ENCODE measurements at places on chromosomes 13 and 19.

- DNase-seq = no peak
These were observed 91.8 kb upstream of the TSC22D1 start for GRCh38 chr13:44667943-44668342.

GRCh38 chr13:105643966-105644365, 891.5 kb downstream of the EFNB2 start:
- DNase-seq = no peak

- DNase-seq = no peak
These were observed 9.7 kb downstream of the PRKACA start for GRCh38 chr19:14107581-14108461.

DNA sequence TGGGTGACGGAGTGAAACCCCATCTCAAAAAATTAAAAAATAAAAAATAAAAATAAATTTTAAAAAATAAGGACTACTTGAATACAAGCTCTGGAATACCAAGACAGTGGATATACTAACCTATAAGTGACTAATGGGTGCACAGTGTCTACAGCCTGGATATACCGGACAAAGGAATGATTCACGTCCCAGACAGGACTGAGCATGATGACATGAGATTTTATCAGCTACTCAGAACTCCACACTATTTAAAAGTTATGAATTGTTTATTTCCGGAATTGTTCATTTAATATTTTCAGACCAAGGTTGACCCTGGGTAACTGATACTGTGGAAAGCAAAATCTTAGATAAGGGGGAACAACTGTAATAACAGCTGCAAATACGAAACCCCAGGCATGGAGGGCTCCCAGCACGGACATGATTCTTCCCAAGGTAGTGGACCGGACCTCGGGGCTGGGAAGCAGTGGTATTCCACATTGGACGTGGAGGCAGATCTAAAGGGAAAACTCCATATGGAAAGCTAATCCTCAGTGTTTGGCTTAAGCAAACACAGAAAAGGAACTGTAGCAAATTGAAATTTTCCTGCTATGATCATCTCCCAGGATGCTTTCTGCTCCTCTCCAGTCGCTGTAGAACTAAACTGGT, 102.6 kb upstream of the TSHZ3 start:
- no peak for DNase-seq

DNA sequence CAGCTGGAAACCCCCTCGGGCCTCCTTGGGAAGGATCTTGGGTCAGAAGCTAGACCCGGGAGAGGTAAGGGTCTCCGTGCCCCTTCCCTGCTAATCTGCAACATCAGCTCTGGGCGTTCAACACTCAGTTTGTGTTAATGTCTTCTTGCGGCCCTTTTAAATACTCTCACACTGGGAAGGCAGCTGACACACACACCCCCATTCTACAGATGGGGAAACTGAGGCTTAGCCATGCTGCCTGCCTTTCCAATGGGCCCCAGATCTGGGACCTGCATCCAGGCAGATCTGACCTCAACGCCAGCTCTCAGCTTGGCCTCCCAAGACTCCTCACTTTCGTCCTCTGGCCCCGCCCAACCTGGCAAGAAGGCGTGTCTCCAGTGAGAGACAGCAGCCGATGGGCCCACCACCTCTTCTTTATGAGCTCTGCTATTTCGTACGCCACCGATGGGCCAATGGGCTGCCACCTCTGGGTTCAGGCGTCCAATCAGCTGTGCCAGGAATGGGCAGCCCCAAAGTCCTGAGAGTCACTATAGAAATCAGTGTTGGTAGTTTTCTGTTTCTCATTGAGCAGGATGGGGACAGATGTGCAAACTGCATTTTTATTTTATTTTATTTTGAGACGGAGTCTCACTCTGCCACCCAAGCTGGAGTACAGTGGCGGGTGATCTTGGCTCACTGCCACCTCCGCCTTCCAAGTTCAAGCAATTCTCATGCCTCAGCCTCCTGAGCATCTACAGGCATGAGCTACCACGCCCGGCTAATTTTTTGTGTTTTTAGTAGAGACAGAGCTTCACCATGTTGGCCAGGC, 43.8 kb downstream of the DNM2 start:
- DNase-seq = no peak

GRCh38 chr19:4297901-4298809, 4.0 kb downstream of the TMIGD2 start:
- no peak for DNase-seq

GRCh38 chr19:13866463-13867046, 10.4 kb upstream of the NANOS3 start:
- DNase-seq = no peak

GRCh38 chr13:114079601-114080536, 52.6 kb downstream of the RASA3 start:
- no peak for DNase-seq

- no peak for DNase-seq
These were observed 55.4 kb downstream of the KDM4B start for GRCh38 chr19:5024282-5024681.

DNA sequence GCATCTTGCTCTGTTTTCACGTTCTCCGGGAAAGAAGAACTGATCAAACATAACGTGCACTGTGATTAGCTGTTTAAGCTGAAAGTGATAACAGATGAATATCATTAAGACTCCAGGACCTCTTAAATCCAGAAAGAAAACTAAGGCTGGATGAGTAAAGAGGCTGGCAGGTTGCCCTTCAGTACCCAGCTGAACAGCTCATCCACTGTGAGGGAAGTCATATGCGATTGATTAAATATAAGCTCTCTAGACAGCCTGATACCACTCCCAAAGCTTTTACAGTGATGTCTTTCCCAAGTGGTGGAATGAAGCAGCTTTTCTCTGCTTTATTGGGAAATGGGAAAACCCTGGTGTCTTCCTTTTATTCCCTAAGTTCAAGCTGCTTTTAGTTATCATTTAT, 116.9 kb downstream of the EFNB2 start:
- DNase-seq = no peak

DNA sequence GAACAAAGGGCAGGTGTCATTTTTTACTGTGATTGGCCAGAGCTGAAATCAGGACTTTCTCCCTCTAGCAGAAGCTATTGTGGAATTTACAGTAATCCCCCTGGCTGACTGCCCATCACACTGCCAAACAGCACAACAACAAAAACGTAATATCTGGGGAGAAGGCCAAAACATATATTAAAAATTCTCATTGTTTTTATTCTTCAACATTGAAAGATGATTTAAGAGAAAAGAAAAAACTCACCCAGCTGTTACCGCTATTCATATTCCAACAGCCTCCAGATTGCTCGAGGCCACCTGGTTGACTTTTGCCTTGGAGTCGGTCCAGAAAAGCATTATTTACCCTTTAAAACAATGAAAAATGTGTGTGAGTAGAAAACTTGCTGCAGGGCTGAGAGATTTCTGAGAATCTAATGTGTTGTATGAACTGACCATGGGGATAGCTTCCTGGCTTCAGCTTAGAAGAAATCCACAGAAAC, 97.2 kb downstream of the EPSTI1 start:
- peak; percentile 57 for DNase-seq

DNA sequence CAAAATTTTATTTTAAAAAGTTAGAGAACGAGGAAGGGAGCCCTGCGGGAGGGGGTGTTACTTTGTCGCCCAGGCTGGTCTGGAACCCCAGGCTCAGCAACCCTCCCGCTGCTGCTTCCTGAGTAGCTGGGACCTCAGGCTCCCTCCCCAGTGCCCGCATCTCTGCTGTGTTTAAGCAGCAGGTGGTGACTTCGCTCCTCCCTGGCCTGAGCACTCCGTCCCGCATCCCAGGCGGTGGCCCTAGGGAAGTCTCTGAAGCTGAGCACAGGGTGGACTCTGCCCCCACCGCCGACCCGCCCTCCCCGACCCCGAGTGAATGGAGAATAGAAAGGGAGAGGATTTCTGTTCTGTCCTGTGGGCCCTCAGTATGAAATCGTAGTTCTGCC, 30.5 kb downstream of the ZNF701 start:
- no peak for DNase-seq

- DNase-seq = no peak
These were observed 989 bp downstream of the ZNF766 start for GRCh38 chr19:52270266-52270885.

DNA sequence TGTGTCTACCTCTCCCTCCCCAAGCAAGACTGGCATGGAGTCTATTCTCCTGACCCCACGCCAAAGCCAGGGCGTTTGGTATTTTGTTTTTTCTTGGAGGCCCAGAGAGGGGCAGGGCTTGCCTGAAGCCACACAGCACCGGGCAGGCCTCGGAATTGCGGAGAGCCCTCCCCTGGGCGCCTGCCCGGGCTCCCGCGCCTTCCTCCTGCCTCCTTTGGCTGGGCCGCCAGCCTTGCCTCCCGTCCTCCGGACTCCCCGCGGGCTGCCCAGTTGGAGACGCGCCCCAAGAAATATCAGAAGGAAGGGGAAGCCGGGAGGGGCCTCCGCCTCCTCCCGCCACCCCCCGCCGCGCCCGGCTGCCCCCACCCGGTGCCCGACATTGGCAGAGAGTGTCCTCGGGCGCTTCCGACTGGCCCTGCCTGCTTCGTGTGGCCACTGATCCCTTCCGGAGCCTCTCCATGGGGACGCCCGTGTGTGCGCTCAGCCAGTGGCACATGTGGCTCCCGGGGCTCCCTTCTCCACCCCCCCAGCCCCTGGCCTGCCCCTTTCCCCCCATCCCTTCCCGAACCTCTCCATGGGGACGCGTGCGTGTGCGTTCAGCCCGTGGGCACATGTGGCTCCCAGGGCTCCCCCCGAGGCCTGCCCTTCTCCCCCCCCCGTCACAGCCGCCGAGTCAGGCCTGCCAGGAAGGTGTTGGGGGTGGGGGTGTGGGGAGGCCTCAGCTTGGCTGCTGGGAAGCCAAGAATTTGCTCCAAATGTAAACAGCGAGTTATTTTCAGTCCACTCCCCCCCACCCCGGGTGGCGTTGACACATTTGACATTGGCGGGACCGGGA, 37.3 kb downstream of the NFIC start:
- no peak for DNase-seq

DNA sequence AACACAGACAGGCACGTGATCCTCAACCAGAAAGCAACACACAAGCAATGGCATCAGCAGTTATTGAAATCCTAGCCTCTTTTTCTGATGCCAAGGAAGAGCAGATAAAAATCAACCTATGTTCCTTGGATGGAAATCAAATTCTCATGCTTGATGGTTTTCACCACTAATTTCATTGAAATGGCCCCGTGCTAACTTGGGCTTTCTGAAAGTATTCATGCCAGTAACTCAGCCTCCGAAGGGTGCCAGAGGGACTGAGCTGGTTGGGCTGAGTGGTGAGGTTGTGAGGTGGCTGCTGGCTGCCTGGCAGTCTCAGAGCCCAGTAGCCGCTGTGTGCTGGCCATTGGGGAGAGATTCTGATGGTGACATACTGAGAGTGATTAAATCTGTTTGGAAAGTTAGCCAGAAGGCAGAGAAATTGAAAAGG, 309.3 kb downstream of the DCT start:
- DNase-seq = no peak

GRCh38 chr13:37198629-37199028, 93.2 kb upstream of the CSNK1A1L start:
- DNase-seq = no peak

DNA sequence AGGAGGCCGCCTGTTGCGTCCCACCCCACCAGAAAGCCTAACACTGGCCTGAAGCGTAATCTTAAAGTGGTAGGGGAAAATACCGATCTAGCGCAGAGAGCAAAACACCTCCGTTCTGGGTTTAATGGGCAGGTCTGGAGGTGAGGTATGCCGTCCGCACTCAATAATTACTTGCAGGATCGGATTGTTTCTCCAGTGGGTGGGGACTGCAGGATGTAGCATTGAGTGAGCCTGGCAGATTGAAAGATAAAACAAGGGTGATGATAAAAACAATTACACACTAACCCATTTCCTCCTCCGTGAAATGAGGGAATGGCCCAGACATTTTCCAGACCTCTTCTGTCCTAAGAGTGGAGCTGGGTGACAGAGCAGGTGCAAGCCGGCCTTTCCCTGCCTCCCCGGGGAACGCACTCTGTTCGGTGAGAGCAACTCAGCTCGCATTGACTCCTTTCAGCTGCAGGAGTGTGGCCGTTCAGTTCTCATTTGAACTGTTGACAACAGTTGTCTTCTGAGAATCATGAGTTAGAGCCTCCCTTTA, 110.2 kb upstream of the DOCK9 start:
- peak; percentile 24 for DNase-seq

DNA sequence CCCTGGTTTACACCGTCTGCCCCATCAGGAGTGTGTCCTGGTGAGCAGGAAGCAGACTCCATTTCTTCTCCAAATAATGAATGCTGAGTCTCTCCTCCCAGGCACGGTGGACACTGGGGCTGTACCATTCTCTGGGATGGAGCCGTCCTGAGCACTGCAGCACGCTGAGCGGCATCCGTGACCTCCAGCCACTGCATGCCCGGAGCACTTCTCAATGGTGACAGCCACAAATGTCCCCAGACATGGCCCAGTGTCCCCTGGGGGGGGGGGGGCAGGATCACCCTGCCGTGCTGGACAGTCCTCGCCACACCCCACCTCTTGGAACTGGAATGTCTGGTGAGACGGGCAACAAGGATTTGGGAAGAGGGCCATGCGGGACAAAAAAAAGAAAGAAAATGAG, 37.4 kb downstream of the GNG7 start:
- no peak for DNase-seq

DNA sequence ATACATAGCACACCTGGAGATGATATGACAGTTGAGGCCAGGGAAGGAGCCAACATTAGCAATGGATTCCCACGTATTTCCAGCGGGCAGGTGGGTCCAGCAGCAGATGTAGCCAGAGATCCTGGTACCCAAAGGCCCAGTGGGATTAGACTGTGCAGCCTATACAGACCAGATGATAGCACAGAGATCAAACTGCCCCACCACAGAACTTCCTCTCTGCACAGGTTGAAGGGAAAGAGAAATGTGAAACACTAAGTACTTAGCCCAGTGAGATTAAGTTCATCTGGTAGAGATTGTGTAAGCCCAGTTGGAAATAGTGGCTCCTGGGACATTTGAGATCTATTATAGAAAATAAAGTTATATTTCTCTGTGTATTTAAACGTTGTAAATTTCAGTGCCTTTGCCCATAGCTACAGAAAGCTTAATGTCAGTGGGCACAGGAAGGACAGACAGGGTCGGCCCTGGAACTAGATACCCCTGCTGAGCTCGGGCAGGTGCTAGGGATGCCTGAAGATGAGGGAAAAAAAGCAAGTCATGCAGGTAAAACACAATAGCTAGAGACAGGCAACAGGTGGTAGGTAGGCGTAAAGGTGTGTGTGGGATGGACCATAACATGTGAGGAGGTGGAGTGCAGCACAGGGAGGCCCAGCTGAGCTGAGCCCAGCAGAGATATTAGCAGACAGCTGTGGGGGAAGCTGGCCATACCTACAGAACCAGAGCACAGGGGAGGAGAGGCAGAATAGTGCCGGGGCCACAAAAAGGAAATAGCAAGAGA, 27.3 kb upstream of the SPATA13 start:
- no peak for DNase-seq

- no peak for DNase-seq
These were observed 32.7 kb downstream of the TMEM255B start for GRCh38 chr13:113791761-113792160.
